ENCODE measurements at places on chromosomes 12 and 14. TPM values are rescaled to one million over a fixed set of nuclear protein-coding genes. Genes with fewer than 3 reads are reported as not detected.

ENDOU gene
- not detected for total RNA-seq

TRHDE gene
- total RNA-seq, result 12.5 TPM

KRT83 gene
- not detected for total RNA-seq

TAS2R43 gene
- total RNA-seq, result not detected

IQSEC3 gene
- 10.7 TPM for total RNA-seq

DNM1L gene
- total RNA-seq, result 40.9 TPM

AQP2 gene
- not detected for total RNA-seq

EIF2S3B gene
- total RNA-seq, result 0.68 TPM

SERPINA9 gene
- not detected for total RNA-seq

KRT2 gene
- not detected for total RNA-seq

MUCL1 gene
- total RNA-seq, result not detected

LRTM2 gene
- not detected for total RNA-seq

KLRD1 gene
- total RNA-seq, result 13.6 TPM

TIMM9 gene
- total RNA-seq, result 28.5 TPM

Data from lower lobe of right lung (tissue), 2 donors.